ENCODE measurements at places on chromosomes 5 and 9.

- no peak for DNase-seq
Measured at GRCh38 chr9:133153227-133154096, 10.3 kb downstream of the GBGT1 start.

- DNase-seq = peak; percentile 48
Measured at GRCh38 chr5:172059661-172060100, 53.2 kb upstream of the FBXW11 start.

DNA sequence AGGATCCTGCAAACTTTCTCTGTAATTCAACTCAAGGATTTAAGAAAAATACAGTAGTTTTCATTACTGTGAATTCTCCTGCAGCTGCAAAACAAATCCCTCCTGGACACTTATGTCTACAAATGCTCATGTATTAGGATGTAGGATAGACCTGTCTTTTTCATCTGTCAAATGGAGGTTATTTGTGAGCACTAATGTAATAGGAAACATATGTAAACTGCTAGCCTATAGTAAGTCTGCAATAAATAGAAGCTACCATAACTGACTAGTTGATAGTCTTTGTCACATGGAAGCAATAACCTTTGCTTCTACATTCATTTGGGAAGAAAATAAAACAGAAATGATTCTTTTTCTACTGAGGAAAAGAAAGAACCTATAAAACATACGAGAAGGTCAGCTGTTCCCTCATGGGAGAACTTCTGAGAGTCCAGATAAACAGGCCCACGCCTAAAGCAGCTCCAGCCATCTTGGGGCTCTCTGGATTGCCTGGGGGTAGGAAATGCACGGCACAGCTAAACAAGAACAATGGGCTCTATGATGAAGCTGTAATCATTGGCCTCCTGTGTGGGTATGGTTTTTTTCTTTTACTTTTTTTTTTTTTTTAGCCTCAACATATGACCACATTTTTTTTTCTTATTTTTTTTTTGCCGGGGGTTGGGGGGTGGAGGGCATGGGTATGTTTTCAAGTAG, 6.2 kb downstream of the KCNV2 start:
- no peak for DNase-seq

DNA sequence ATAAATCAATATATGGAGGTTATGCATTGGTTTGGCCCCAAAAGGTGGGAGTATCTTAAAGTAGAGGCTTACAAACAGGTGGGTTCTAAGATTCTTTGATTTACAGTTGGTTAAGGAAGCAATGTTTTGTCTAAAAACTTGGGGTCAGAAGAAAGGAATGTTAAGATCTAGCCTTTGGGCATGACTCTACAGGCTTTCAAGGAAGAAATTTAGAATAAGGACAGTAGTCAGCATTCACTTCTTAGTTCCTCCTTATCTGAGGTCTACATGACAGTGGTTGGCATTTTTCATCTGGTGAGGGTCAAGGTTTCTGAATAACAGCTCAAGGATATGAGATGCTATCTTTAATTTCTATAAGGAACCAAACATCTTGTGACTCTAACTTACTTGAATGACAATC, 122.8 kb downstream of the CAMK4 start:
- peak; percentile 12 for DNase-seq

DNA sequence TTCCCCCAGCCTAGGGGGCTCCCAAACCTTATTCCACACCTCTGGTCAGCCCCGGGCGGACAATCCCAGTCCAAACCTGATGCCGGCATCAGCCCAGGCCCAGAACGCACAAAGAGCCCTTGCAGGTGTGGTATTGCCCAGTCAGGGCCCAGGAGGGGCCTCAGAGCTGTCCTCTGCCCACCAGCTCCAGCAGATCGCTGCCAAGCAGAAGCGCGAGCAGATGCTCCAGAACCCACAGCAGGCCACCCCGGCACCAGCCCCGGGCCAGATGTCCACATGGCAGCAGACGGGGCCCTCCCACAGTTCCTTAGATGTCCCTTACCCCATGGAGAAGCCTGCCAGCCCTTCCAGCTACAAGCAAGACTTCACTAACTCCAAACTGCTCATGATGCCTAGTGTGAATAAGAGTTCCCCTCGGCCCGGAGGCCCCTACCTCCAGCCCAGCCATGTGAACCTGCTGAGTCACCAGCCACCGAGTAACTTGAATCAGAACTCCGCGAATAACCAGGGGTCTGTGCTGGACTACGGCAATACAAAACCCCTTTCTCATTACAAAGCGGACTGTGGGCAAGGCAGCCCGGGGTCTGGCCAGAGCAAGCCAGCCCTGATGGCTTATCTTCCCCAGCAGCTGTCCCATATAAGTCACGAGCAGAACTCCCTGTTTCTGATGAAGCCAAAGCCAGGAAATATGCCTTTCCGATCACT, 27.6 kb upstream of the LTC4S start:
- DNase-seq = no peak

DNA sequence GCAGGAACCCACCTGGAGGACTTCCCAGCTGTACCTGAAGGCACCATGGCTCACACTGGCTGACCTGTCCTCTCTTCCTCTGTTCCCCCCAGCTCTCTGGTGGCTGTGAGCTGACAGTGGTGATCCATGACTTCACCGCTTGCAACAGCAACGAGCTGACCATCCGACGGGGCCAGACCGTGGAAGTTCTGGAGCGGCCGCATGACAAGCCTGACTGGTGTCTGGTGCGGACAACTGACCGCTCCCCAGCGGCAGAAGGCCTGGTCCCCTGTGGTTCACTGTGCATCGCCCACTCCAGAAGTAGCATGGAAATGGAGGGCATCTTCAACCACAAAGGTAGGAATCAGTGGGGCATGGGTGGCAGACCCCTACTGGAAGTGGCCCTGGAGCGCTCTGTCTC, 161.9 kb upstream of the OTULINL start:
- no peak for DNase-seq

DNA sequence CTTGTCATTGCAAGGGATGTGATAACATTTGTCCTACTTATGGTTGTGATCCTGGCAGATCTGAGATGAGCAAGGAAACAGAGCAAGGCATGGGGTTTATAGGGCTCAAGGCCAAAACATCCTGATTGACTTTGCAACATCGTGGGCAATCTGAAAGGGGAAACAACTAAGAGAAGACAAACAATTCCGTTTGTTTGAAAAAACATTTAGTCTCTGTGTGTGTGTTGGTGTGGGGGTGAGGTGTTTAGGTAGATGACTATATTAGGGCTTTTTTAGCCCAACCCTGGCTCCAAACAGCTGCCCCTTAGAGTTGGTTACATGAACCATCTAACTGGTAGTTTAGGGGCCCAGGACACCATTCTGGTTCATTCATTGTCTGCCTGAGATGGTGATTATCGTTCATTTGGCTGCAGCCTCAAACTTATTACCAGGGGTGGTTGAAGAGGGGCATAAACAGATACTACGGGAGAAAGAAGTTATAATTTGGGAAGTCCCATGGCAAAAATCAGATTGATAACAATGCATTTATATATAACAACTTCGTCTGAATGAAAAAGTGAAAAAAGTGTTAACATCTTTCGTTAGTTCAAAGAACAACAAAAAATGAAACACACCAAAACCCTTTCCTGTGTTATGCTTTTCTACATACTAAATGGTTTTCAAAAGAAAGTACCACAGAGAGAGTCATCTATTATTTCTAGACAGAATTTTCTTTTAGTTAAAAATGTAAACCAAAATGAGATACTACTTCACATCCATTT, 5.7 kb downstream of the FYB1 start:
- DNase-seq = no peak

GRCh38 chr5:57956636-57957035, 474.0 kb upstream of the ACTBL2 start:
- no peak for DNase-seq

DNA sequence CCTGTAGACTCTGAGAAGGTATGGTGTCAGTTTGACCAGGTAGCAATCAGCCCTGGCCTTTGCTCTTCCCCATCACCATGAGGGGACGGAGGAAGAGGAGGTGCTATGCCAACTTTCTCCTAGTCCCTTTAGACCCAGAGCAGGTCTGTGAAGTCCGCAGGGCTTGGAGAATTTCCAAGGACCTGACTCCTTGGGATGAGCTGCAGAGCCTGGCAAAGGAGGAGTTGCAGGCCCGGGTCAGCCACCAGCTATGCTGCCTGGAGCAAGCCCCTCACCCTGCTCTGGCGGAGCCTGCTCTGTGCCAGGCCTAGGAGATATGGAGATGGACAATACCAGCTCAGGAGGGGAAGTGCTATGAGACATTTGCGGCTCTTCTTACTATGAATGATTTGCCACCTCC, 188.3 kb downstream of the CDK5RAP2 start:
- DNase-seq = no peak

GRCh38 chr9:122779181-122779580, 9.6 kb upstream of the OR5C1 start:
- DNase-seq = no peak

GRCh38 chr5:138789771-138790242, 36.6 kb downstream of the CTNNA1 start:
- DNase-seq = peak; percentile 24

DNA sequence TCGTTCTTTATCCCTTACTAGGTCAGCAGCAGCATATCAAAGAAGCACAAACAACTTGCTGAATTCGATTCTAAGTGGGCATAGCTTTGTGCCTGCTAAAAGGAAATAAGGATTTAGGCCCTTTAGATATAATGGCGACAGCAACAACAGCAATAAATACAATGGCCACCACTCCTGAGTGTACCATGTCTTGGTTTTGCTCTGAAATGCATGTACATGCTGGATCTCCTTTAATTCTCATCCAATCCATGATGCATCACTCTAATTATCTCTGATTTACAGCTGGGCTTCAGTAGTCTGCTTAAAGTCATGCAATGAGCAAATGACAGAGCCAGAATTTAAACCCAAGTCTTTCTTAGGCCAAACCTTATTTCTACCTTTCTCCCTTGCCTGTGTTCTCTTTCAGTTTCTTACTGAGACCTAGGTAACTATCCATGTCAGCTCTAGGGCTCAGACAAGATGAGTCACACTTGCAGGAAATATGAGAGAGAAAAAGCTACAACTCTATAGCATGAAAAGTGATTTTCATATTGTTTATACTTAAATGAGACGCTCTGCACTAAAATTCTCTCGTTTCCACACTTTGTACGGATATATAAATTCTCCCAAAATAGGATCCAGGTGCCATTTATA, 111.8 kb downstream of the HMHB1 start:
- peak; percentile 78 for DNase-seq

DNA sequence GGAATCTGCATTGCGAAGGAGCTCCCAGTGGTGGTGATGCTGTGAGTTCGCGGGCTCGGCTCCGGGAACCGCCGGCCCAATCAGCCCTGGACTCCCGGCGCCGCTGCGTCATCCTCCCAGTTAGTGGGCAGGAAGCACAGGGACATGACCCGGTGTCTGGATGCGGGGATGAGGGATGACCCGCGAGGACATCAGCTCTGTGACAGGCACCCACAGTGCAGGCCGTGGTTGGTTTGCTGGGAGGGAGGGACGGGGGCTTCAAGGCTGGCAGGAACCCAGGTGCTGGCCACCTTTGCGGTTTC, 996 bp downstream of the NXNL2 start:
- DNase-seq = no peak

DNA sequence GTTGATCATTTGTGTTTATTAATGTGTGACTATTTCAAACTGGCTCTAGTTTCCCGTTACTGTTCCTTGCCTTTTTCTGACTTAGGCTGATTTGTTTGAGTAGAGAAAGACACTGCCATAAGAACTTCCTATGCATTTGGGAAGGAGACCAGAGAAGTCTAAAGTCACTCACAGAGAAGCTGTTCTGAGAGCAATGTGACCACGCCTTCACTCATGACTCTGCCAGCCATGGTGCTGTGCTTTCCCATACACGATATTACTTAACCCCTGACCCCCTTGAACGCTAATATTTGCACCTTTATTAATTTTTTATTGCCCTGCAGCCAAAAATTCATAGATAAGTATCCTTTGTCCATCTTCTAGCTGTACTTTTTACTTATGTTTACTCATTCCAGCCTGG, 20.9 kb downstream of the SLC28A3 start:
- no peak for DNase-seq

GRCh38 chr5:93331241-93331640, 249.8 kb downstream of the NR2F1-AS1 start:
- no peak for DNase-seq

- DNase-seq = no peak
Measured at GRCh38 chr9:71758277-71758676, 10.0 kb downstream of the CEMIP2 start.

- DNase-seq = no peak
Measured at GRCh38 chr5:128427921-128428320, 110.1 kb downstream of the FBN2 start.

GRCh38 chr5:164000241-164000640, 494.8 kb downstream of the MAT2B start:
- no peak for DNase-seq

DNA sequence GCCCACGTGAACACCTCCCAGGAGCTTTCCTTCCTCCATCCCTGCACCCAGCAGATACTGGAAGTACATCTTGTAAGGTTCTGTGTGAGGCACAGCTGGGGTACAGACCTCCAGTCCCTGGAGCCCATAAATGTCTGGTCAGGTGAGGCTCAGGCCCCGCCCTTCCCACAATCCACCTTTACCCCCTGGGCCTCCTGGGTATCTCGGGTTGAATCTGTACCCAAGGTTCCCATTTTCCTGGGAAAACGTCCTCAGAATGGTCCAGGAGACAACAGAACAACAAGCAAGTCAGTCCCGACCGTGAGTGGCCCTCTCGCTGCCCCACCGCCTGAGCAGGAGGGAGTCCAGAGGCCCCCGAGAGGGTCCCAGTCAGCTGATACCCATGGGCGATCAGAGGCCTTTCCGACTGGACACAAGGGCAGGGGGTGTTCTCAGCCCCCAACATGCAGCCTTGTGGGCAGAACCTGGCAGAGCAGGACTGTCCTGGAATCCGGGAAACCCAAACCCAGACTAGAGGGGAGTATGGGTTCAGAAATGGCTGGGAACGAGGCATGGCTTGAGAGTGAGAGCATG, 4.3 kb downstream of the SPATA31E1 start:
- DNase-seq = no peak

GRCh38 chr5:58411372-58411771, 48.5 kb downstream of the PLK2 start:
- no peak for DNase-seq

GRCh38 chr9:135678236-135679017, 15.3 kb downstream of the LCN9 start:
- no peak for DNase-seq

DNA sequence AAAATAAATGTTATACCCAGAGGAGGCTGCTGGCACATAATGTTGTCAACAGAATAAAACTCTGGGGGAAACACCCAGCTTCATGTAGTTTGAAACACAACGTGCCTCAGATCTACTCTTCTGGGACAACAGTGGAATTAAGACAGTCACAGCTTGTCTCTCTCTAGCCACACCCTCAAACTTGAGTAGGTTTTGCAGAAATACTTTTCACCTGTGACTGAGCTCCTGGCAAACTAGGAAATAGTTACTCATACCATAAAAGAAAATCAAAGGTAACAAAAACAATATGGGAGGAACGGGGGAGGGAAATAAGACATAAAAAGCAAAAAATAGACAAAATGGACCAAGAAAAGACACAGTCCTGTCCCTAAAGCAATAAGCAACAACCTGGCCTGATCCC, 14.4 kb downstream of the ELAVL2 start:
- DNase-seq = peak; percentile 37

GRCh38 chr5:159874263-159874662, 42.0 kb upstream of the ADRA1B start:
- peak; percentile 63 for DNase-seq

- no peak for DNase-seq
Measured at GRCh38 chr9:136703276-136703860, 9.0 kb upstream of the DIPK1B start.

Measured in RWPE1 (cell line).